GM19239 (cell line): ENCODE measurements at places on chromosomes 2 and 18.

GRCh38 chr2:60285626-60286316 lies 267.7 kb downstream of the BCL11A start:
- DNase-seq, result no peak

- DNase-seq, result no peak
Measured at GRCh38 chr2:10626837-10627236, 62.9 kb downstream of the NOL10 start.

GRCh38 chr18:7366597-7366996 lies 135.7 kb downstream of the LRRC30 start:
- no peak for DNase-seq

DNA sequence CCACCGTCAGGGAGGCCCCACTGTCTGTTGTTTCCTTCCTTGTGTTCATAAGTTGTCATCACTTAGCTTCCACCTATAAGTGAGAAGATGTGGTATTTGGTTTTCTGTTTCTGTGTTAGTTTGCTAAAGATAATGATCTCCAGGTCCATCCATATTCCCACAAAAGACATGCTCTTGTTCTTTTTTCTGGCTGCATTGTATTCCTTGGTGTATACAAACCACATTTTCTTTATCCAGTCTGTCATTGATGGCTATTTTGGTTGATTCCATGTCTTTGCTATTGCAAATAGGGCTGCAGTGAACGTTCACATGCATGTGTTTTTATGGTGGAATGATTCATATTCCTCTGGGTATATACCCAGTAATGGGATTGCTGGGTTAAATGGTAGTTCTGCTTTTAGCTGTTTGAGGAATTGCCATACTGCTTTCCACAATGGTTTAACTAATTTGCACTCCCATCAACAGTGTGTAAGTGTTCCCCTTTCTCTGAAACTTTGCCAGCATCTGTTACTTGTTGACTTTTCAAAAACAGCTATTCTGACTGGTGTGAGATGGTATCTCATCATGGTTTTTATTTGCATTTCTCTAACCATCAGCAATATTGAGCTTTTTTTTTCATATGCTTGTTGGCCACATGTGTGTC lies 156.6 kb upstream of the NOSTRIN start:
- DNase-seq, result no peak

DNA sequence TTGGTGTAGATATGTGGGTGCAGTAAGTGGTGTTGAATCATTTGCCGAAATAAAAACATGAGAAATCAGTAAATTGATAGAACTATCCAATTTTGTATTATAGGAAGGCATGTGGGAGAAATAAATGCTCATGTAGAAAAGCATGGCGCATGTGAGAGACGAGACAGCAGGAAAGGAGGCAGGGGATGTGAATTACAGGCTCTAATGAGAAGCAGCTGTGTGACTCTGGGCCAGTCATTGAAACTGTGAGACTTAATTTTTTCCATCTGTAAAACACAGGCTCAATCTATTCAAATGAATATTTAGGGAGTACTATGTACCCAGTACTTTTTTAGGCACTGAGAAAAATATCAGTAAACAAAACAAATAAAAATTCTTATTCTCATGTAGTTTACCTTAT lies 42.6 kb upstream of the MAP3K20 start:
- DNase-seq, result no peak

DNA sequence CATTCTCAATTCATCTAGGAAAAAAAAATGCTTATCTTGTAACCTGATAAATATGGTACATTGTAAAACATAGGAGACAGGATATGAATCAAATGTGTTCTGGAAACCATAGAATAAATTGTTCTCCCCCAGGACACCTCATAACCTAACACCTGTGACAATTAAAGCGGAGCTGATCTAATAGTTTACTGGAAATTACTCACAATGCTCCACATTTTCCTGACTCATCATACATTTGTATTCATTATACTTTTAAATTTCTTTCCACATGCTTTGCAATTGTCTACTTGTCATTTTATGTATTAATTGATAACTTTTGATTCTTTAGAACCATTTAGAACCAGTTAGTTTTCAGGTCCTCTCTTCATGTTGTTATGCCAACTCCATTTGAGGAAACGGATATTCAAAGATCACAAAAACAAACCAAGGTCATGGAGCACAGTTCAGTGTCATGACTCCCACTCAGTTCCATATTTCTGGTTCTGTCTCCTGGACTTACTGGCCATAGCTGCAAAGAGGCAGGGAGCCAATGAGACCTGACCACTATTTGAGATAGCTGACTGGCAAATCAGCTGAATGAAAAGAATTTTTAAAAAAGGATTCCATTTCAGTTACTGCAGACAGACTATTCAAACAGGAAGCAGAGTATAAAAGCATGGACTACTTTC lies 128.5 kb downstream of the CALCRL start:
- DNase-seq, result no peak

- no peak for DNase-seq
Measured at GRCh38 chr2:135050684-135051083, 1.4 kb upstream of the RAB3GAP1 start.

GRCh38 chr2:5696404-5696944 lies 4.3 kb downstream of the SOX11 start:
- DNase-seq, result no peak

DNA sequence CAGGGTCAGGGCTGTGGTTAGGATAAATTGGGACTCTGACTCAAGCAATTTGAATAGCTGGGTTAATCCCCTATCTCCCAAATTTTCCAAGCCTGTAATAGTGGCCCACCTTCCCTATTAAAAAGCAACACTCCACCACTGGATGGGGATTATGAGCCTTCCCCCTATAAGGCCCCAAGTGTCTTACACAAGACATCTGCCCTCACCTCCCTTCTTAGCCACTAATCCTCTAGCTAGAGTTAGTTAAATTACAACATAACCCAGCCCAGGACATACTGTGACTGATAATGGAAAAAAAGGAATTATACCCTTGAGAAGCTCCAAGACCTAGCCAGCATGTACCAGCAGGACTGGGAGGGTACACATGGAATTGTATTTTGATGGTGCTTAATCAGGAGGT lies 190.4 kb downstream of the NRP2 start:
- no peak for DNase-seq

- no peak for DNase-seq
Measured at GRCh38 chr18:21241301-21242048, 557 bp upstream of the GREB1L start.

- DNase-seq, result no peak
Measured at GRCh38 chr18:26014462-26014861, 76.0 kb downstream of the SS18 start.
